ENCODE measurements at places on chromosomes 16 and 17.

GRCh38 chr17:10360578-10360977, 12.2 kb downstream of the MYH13 start:
- no peak overlapping the region for H3K27ac ChIP-seq
- no peak overlapping the region for H3K4me3 ChIP-seq
- no peak for DNase-seq
- H3K4me1 ChIP-seq, result no peaks in the 10 kb centered on the region

GRCh38 chr17:34841467-34841866, 119.8 kb downstream of the CCT6B start:
- no peaks in the 10 kb centered on the region for H3K36me3 ChIP-seq
- no peak overlapping the region for H3K4me3 ChIP-seq
- no peak overlapping the region for H3K27ac ChIP-seq
- no peaks in the 10 kb centered on the region for H3K27me3 ChIP-seq
- DNase-seq, result no peak

- H3K36me3 ChIP-seq, result peaks cover 19% of the 10 kb centered on the region
- peaks cover 20% of the 10 kb centered on the region for H3K4me1 ChIP-seq
- H3K27ac ChIP-seq, result no peak overlapping the region
- peaks cover 10% of the 10 kb centered on the region for H3K27me3 ChIP-seq
Measured at GRCh38 chr16:21157632-21158031, 842 bp upstream of the LDAF1 start.

DNA sequence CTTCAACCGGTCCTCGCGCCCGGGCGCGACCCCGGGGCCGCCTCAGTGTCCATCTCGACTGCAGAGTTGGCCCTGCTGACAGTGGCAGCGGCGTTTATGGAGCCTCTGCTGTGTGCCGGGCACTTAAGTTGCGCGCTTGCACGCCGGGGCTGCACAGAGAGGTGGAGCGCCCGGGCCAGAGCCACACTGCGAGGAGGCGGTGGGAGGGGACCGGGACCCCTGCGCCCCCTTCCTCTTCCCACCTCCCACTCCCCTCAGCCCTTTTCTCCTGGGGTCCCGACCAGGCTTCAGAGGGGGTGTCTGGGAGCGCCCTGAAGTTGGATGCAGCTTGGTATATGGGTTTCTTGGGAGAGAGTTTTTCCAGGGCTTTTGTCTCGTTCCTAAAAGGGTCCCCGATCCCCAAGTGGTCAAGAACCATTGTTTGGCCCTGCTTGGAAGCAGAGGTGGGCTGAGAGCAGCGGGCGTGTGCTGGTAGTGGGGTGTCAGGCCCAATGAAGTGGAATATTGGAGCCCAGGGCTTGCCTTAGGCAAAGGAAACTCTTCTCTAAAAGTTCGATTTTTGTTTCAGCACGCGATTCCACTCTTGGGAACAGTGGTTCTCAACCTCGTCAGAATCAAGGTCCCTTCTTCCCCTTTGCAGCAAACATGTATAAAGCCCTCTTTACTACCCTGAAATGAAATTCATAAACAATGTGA, 605 bp downstream of the MRTFB start:
- DNase-seq, result peak; percentile 41
- H3K27ac ChIP-seq, result peak overlapping the region; percentile 84
- H3K36me3 ChIP-seq, result no peaks in the 10 kb centered on the region
- H3K4me1 ChIP-seq, result peaks cover 14% of the 10 kb centered on the region

DNA sequence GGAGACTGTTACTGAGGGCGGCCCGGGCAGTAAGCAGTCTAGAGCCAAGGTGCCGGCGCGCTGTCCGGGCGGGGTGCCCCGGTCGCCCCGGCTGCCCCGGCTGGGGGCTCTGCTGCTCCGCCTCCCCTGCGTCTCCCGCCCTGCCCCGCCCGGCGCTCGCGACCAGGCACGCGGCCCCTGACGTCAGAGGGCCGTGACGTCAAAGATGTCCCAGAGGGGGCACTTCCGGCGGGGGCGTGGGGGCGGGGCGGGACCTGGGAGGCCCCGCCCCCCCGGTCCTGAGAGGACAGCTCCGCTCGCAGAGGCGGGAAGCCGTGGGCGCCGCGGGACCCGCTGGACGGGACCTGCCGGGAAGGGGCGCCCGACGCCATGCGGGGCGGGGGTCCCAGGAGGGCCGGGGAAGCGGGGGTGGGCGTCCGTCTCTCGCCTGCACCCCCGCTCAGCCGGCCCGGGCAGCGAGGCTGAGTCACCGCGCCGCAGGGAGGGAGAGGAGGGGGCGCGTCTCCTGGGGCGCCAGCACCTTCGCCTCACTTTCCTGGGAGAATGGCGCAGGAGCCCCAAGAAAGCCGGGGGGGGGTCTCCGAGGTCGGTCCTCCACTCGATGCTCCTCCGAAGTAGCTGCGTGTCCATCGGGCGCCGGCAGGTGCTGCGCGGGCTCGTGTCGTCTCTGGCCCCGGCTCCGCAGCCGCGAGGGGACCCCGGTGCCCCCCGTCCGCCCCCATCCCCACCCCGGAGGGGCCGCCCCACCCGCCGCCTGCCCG, 4.4 kb upstream of the HIC1 start:
- DNase-seq, result peak; percentile 74
- H3K4me3 ChIP-seq, result peak overlapping the region; percentile 50
- H3K27ac ChIP-seq, result no peak overlapping the region

- no peaks in the 10 kb centered on the region for H3K36me3 ChIP-seq
- DNase-seq, result no peak
- H3K4me1 ChIP-seq, result peaks cover 12% of the 10 kb centered on the region
- H3K27ac ChIP-seq, result no peak overlapping the region
- H3K4me3 ChIP-seq, result no peak overlapping the region
- no peaks in the 10 kb centered on the region for H3K27me3 ChIP-seq
Measured at GRCh38 chr17:9842057-9842758, 16.5 kb downstream of the GLP2R start.

Data from GM23338 (cell line).